A549 treated with RU486 at 1 μM for 4 hours (cell line): ENCODE measurements at places on chromosomes 16 and 17. TPM values are rescaled to one million over a fixed set of nuclear protein-coding genes. Genes with fewer than 3 reads are reported as not detected.

The PRSS33 gene
- 0.09 TPM in 1 of 5 replicates, not detected in the others for total RNA-seq

The ZNF597 gene
- total RNA-seq = 0.71 to 1.3 TPM (median 1.0 TPM) in 5 replicates

The DPEP2 gene
- total RNA-seq = not detected in 5 replicates

The KRTAP17-1 gene
- not detected in 5 replicates for total RNA-seq

The KRTAP1-5 gene
- total RNA-seq = not detected in 5 replicates

The MYH11 gene
- 0.02 to 0.12 TPM (median 0.05 TPM) in 5 replicates for total RNA-seq

The TMEM92 gene
- total RNA-seq = 21.2 to 28.6 TPM (median 23.5 TPM) in 5 replicates

The ZPBP2 gene
- total RNA-seq = not detected in 5 replicates

The ZNF205 gene
- 9.2 to 14.3 TPM (median 13.2 TPM) in 5 replicates for total RNA-seq
